ENCODE measurements at places on chromosomes 1 and 21.
A peak's percentile ranks its signal among the peaks of the same experiment; 100 is the strongest.

DNA sequence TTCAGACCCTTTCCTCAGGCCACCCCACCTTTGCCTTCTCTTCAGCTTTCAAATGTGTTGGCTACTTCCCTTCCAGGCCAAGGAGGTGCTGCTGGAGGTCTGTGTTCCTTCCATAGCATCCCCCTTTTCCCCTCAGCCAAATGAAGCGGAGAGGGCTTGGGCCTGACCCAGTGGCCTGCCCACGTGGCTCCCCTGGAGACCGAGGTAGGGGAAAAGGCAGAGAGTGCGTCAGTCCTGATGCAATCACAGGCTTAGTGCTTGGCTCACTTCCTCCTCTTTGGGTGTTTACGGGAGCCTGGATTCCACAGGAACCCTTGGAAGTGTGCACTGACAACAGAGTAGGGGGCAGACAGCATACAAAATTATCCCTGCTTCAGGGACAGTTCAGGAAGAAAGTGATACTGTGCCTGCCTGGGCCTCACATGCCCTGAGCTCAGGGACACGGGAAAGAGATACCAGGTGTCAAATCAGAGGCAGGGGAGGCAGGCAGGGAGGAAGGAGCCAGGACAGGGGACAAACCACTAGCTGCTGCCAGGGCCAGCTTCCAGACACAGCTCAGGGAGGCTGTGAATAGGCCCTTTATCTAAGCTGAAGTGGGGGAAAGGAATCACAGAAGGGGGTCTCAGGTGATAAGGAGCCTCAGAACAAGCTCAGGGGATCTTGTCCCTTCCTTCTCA lies 16.6 kb upstream of the PTP4A2 start:
- DNase-seq = no peak

- DNase-seq = no peak
Observed at GRCh38 chr1:20723159-20723536, 5.3 kb upstream of the KIF17 start.

DNA sequence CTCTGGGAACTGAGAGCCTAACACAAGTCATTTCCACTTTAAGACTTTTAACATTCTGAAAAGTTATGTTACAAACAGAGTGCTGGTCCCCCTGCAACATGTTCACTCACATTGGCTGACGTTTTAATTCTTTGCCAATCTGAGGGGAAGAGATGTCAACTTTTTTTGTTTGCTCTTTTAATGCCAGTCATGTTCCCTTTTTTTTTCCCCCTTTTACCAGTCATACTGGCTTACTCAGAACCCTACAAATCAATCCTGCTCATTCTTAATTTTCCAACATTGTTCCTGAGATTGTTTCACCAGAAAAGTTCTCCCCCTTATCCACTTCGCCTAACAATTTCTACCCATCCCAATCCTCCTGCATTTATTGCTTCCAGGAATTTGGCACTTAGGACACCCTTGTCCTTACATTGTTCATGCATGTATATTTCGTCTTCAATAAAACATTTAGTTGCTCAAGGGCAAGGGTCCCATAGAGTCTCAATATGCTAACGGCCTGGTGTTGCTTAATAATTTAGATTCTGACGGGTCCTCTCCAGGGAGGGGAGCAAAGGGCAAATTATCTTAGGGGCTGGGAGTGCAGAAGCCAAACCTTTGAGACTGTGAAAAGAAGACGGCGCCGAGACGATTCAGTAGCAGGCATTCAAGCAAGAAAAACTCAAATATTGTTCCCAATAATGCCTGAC lies 624 bp upstream of the CR1L start:
- no peak for DNase-seq

- peak; percentile 74 for DNase-seq
Observed at GRCh38 chr1:160548183-160548582, 25.1 kb upstream of the SLAMF6 start.

- no peak for DNase-seq
Observed at GRCh38 chr1:36380782-36381181, 4.9 kb downstream of the STK40 start.

GRCh38 chr1:152926091-152926490 lies 17.7 kb downstream of the IVL start:
- DNase-seq = peak; percentile 51

DNA sequence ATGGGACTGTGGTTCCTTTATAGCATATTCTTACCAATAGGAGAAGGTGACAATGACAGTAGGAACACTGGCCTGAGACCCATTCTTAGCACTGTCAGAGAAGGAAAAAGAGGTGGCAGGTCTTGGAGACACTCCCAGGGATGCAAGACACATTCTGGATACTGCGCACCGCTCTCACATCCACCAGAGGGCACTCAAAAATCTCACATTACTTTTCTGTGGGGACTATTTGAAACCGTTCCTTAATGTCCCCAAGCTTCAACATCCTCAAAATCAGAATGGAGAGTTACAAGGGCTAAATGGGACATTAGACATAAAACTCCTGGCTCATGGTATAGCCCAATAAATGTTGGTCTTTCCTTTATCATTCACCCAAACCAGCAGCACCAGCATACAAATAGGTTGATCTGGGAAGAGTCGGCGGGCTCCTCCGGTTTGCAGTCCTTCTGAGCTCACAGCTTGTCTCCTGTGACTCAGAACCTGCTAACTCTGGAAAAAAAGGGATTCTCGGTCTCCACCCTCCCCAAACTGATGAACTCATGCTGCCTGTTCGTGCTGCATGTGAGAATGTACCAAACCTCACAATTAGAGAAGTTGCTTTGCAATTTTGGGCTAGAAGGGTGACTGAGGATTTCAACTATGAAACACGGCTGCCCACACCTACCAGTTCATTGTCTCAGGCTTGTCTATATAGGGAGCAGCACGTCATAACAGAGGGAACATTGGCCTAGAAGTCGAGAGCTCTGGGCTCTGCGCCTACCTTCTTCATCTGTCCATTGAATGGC lies 40.2 kb downstream of the IL12RB2 start:
- peak; percentile 38 for DNase-seq

DNA sequence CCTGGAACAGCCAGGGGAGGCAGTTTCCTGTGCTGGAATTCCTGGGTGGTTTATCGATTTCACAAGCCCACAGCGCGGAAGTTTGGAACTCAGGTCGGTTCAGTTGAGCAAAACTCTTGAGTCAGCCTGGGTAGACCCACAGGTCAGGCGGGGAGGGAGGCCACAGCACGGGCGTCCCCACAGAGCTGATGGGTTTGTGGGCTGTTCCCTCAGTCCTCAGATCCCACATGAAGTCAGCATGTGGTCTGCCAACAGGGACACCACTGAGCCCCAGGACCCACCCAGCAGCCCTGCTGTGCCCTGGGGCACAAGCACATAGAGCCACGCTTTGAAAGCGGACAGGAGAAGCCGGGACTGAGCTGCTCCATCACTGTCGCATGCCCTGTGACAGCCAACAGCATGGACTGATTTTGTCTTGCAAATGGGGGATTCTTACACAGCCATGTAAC lies 17.4 kb downstream of the BMP8A start:
- DNase-seq = no peak

- DNase-seq = no peak
Observed at GRCh38 chr1:29900712-29901111, 664.4 kb downstream of the PTPRU start.

- no peak for DNase-seq
Observed at GRCh38 chr1:247456021-247456420, 1.9 kb downstream of the OR2B11 start.

All from GM20000 (cell line).